ENCODE measurements at places on chromosomes 7 and 10.

DNA sequence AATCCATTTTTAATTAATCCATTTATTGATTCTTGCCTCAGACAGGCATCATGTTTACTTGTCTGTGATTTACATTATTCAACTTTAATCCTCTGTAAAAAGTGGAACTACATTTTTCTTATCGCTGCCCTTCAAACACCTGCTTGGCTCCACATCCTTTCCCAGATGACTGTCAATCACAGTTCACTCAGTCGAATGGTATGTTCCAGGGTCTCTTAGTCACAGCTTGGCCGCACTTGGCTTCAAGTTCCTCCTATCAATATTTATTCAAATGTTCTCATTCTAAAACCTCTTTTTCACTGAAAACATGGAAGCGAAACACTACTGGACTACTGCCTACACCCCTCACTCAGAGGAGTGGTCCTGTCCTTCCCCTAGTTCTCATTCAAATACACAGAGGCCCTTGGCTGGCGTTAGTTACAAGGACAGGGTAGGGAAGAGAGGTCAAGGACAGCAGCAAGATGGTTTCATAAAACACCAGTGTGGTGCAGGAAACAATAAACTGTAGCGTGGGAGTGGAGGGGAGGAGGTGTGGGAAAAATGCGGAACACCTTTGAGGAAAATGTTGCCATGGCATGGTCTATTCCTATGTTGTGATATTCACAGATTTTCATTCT is 143.2 kb downstream of the USP6NL start:
- DNase-seq, result no peak

DNA sequence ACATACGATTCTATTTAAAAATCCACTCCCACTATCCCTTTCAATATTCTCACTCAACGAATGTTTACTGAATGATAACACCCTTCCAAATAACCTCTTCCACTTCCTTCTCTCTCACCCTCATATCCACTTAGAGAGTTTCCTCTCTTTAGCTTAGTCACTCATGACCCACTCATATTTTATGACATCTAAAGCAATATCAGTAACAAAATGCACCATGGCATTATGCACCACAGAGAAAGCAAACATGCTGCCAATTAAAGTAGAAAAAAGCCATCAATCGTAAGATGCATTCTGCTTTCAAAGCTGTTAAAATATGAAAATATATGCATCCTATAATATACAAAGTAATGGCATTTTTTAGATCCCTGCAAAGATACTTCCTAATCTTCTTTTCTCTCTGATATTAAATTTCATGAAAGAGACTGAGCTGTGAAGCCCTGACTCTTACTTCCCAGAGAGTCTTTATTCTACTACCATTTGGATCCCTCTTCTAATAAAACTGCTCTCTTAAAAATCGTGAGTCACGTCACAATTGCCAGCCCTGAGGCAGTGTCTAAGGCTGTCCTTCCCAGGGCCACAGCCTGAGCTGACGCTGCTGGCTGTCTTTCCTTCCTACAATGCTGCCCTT is 283.0 kb upstream of the KLF6 start:
- DNase-seq, result no peak

DNA sequence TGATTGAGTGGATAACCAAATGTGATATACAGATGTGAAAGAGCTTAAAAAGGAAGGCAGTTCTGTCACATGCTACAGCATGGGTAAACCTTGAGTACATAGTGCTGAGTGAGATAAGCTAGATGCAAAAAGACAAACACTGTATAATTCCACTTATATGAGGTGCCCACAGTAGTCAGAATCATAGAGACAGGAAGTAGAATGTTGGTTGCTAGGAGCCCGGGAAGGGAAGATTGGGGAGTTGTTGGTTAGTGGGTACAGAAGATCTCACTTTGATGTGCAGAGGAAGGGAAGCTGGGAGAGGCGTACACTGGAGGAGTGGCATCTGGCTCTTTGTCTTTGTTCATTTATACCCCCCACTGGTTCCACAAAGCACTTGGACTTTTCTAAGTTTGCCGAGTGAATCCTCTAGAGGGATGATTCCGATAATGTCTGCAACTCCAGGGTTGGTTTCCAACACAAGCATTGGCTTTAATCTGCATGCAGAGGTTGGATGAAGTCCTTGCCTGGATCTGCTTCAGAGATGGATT is 39.5 kb downstream of the TSPAN14 start:
- no peak for DNase-seq

GRCh38 chr7:16431646-16432424 is 10.5 kb upstream of the CRPPA start:
- no peak for DNase-seq

GRCh38 chr10:135601-136464 is 578 bp downstream of the ZMYND11 start:
- DNase-seq, result no peak

DNA sequence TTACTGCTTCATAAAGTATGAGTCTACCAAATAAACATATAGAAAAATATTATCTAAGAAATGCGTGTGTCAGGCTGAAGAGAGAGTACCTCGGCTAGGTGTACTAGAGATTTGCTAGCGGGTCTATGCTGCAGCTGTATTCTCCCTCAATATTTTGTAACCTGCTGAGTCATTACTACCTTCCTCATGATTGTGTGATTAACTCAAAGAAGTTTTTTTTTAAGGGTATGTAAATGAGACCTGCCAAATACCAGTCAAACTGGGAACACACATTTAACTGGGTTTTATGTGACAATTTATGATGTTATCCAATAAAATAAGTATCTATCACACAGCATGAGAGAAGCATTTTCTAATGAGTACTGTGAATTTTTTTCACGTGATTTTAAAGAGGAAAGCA is 180.4 kb downstream of the RNF133 start:
- DNase-seq, result no peak

All from activated CD8-positive, alpha-beta memory T cell treated with anti-CD3 and anti-CD28 coated beads for 1 hour (primary cell).